ENCODE measurements at places on chromosomes 3 and 15.

DNA sequence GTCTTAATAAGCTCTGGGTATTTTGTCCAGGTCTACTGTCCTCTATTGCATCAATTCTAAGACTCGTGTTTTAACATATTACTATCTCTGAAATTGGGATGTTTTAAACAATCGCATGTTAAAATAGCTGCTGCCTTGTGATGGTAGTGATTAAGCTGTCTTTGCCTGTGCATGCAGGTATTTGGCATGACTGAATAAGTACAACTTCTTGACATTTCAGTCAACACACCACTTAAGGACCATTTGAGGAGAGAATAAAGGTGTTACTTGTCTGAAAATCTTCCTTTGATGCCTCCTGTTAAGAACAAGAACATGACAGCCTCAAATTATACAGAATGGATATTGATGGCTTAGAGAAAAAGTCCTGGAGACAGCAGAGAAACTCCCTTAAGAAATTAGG lies 33.0 kb downstream of the SLC35A5 start:
- DNase-seq = no peak

DNA sequence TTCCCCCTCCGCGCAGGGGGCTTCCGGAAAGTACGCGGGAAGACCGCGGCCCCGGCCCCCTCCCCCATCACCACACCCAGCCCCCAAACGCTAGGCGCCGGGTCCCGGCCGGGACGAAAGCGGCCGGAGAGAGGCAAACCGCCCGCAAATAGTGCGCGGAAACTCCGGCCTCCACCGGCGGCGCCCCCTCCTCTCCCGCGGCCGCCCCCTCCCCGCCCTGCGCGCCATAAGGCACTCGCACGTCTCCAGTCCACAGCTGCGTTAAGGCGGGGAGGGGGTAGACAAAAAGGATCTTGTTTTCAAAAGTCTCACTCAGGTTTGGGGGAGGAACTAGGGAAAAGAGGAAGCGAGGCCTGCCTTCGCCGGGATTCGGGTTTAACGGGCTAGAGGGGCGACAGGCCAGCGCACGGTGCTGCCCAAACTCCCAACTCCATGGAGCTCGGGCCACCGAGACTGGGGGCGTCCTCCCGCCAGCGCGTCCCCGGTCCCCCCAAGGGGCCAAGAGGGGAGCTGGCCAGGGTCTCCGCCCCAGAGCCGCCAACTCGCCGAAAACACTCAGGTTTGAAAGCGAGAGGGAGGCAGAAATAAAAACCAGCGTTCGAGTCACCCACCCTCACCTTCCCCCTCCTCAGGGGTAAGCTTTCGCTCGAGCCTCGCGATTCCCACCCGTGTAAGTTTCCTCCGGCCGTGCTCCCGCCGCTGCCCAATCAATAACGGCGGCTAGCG lies 1.8 kb downstream of the ANP32A start:
- peak; percentile 81 for DNase-seq

GRCh38 chr15:75790631-75791336 lies 52.5 kb upstream of the UBE2Q2 start:
- DNase-seq = no peak

DNA sequence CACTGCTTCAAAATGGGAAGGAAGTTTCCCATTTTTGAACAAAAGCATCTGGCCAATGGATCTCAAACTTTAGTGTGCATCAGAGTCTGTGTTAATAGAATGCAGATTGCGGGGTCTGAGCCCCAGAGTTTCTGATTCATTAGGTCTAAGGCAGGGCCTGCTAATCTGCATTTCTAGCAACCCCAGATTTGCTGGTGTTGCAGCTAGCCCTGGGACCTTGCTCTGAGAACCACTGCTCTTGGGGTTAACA lies 30.7 kb upstream of the USP3 start:
- no peak for DNase-seq

- no peak for DNase-seq
These were observed 147.7 kb upstream of the BHLHE40 start for GRCh38 chr3:4831580-4831950.

DNA sequence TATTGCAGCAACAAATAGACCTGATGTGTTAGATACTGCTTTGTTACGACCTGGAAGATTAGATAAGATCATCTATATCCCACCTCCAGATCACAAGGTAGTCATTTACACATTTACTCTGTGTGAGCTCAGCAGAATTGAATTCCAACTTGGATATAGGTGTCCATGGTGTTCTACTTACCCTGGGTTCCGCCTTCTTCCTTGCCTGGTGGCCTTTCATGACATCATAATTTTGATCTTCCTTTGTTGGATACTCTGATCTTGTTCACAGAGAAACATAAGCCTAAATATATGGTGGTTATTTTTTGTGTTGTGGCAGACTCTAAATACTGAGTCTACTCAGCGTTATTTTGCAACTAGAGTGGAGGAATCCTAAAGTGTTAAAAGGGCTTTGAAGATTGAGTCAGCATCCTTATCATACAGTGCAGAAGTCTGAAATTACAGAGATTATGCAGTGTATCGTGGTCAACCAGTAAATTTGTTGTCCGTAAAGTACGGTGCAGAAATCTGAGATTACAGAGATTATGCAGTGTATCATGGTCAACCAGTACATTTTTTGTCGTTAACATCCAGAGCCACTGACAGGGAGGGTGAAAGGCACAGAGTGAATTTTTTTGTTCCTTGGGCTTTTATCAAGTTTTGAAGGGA lies 39.1 kb upstream of the GATM start:
- no peak for DNase-seq

DNA sequence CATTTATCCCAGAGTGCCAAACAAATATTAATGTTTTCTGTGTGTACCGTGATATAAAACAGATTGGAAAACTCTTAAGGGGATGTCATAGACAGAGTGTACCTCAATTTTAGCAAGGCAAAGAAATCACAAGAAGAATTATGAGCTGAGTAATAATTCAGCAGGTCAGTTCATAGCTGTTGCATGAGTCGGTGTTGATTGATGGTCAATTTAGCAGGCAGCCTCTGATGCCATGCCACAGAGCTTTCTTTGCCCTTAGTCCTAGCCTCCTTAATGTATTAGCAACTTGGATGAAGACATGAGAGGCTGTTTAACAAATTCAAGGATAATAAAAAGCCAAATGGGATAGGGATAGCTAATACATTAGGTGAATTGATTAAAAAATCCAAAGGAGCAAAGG lies 6.8 kb downstream of the SLC35A5 start:
- DNase-seq = no peak

- DNase-seq = no peak
These were observed 18.3 kb upstream of the PKM start for GRCh38 chr15:72249142-72249810.

GRCh38 chr3:192409201-192409837 lies 318.0 kb downstream of the FGF12 start:
- DNase-seq = peak; percentile 90

- no peak for DNase-seq
These were observed 301.4 kb upstream of the CNTN6 start for GRCh38 chr3:791442-791841.

DNA sequence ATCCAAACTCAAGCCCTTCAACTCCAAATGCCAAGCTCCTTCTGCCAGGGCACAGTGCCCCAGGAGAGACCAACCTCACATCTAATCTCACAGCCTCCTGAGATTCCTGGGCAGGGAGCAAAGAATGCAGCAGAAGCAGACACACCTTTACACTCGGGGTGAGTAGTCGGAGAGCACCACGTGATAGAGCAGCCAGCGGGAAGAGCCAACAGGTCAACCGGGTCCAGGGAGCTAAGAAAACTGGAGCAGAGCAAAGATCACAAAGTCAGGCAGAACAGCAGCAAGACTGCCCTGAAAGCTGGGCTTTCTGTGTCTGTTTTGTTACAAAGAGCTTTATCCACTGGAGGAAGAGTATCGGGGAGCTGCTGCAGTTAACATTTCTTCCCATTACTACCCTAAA lies 4.2 kb downstream of the B3GALNT1 start:
- DNase-seq = no peak

GRCh38 chr3:72258361-72259141 lies 473.6 kb upstream of the PROK2 start:
- DNase-seq = no peak

GRCh38 chr3:169054471-169054870 lies 609.0 kb downstream of the MECOM start:
- DNase-seq = no peak

- DNase-seq = peak; percentile 79
These were observed 6.5 kb downstream of the TPM1 start for GRCh38 chr15:63048776-63049665.

DNA sequence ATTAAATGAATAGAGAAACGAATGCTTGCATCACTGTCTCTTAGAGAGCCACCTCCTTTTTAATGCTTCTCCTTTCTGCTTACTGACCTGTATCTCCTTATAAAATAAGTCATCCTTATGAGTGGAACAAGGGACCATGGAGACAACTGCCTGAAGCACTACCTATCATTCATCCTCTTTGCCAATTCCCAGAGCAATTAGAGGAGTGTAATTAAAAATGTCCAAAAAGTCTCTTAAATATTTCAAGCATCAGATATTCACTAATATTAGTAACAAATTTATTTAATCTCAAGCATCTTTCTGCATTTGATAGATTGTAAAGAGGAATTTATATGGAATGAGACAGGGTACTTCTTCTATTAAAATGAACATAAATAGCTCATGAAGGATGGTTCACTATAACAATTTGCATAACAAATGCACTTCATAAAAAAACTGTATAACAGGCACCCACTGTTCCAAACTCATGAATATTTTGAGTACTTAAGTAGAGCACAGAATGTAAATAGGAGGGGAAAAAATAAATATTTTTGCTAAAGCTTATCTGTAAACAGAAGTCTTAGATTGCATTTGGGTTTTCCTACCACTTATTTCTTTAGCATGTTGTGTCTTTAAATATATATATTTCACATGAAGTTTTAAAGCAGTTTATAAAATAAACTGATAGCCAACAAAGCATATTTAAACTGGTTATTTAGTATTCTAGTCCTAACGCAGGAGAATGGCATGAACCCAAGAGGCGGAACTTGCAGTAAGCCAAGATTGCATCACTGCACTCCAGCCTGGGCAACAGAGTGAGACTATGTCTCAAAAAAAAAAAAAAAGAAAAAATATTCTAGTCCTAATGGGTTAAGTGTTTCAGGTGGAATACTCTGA lies 269.3 kb downstream of the TBL1XR1 start:
- DNase-seq = no peak

- no peak for DNase-seq
These were observed 640.5 kb downstream of the ZPLD1 start for GRCh38 chr3:103075282-103075681.

DNA sequence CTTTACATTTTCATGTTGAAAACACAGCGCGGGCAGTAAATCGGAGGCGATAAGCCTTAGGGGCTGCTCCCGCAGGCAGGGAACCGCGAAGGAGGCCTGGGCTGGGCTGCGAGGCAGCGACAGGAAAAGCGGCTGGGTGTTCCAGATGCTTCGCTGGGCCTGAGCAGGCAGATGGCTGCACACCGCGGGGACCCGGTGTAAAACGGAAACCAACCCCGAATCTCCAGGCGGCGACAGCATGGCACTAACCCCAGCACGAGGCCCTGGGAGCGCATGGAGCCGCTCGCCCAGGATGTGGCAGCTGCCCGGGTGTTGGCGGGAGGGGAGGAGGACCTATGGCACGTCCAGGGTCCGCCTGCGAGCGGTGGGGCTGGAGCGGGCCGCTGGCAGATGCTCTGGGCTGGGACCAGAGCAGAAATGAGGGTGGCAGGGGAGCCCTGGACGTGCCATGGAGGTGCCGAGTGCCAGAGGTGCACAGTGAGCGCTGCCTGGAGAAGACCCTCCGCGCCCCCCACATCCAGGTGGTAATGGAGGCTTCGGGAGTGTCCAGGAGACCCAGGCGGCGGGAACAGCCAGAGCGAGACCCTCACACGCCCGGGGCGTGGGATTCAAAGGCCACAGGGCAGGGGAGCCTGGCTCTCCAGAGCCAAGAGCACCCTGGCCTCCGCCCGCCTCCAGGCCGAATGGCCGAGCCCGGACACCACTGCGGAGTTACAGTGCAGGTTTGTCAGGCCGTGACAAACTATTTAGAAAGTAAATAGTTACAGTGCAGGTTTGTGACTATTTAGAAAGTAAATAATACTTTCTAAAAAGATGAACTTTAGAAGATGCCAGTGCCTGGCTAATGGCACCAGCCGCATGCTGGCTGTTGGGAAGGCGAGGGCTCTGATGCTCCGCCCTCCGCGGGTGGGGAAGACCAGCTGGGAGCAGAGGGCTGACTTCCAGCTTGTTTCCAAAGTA lies 293.6 kb downstream of the OCA2 start:
- DNase-seq = no peak

GRCh38 chr3:60650171-60650570 lies 601.1 kb downstream of the FHIT start:
- DNase-seq = no peak

- no peak for DNase-seq
These were observed 22.9 kb downstream of the ANP32A start for GRCh38 chr15:68797599-68798345.

DNA sequence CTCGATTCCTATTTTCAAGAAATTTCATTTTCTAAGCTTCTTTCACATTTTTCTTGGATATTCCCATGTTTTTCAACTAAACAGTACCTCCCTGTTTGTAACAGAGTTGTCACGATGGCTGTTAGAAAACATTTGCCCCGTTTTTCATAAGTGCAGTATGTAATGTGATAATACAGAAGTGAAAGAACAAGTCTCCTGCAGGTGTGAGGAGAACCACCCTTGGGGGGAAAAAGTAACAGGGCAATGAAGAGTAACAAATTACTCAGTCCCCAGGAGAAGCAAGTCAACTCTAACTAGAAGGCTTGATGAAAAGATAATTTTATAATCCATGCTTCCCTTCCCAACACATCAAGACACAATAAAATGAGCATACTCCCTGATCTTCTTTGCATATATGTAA lies 493.3 kb downstream of the FOXP1 start:
- no peak for DNase-seq

GRCh38 chr3:138348754-138349739 lies 668 bp downstream of the MRAS start:
- peak; percentile 83 for DNase-seq

GRCh38 chr15:101525087-101525669 lies 35.7 kb upstream of the PCSK6 start:
- no peak for DNase-seq

- no peak for DNase-seq
These were observed 128.7 kb upstream of the WNT5A start for GRCh38 chr3:55615694-55616295.

DNA sequence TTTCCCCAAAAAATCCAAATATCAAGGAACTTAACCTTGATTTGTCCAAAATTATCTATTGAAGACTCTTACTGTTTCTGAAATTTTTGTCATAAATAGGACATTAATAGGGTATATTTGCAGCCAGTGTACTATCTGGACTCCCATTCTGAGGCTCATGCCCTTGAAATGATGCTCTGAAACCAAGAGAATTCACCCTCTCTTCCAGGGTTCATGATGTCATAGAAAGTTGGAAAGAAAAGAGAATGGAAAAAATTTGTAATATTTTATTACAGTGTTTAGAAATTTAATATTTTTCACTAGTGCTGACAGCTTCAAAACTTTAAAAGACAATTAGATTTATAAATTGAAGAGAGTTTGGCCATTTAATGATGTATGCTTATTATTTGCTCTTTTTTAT lies 712.5 kb downstream of the MCTP2 start:
- DNase-seq = no peak

- no peak for DNase-seq
These were observed 7.1 kb downstream of the RMDN3 start for GRCh38 chr15:40747685-40748631.

GRCh38 chr3:140834266-140835037 lies 107.2 kb upstream of the SLC25A36 start:
- DNase-seq = no peak

GRCh38 chr15:80739919-80740318 lies 39.3 kb upstream of the CEMIP start:
- no peak for DNase-seq

Measured in right kidney (tissue), 9 donors.